ENCODE measurements at places on chromosomes 4 and X. TPM values are rescaled to one million over a fixed set of nuclear protein-coding genes. Genes with fewer than 3 reads are reported as not detected.

The METTL14 gene
- 18.5 TPM for total RNA-seq

The CSAG2 gene
- not detected for total RNA-seq

The DACH2 gene
- not detected for total RNA-seq

The ARHGAP24 gene
- 4.6 TPM for total RNA-seq

The NOX1 gene
- total RNA-seq: not detected

The POF1B gene
- total RNA-seq: 2.1 TPM

The ZNF630 gene
- total RNA-seq: 0.55 TPM

The GAR1 gene
- total RNA-seq: 46.2 TPM

The PROM1 gene
- total RNA-seq: 0.34 TPM

The GAGE13 gene
- not detected for total RNA-seq

The TMPRSS11F gene
- not detected for total RNA-seq

The GNRHR gene
- not detected for total RNA-seq

The GC gene
- total RNA-seq: not detected

The SCOC gene
- 33.0 TPM for total RNA-seq

The DAPP1 gene
- not detected for total RNA-seq

The HDX gene
- 2.0 TPM for total RNA-seq

The XK gene
- 0.39 TPM for total RNA-seq

The HTR2C gene
- not detected for total RNA-seq

The ERCC6L gene
- 12.0 TPM for total RNA-seq

The SMAD1 gene
- 8.9 TPM for total RNA-seq

Measured in A549 treated with RU486 at 1 μM for 4 hours (cell line).